ENCODE measurements at places on chromosomes 12 and 14.

DNA sequence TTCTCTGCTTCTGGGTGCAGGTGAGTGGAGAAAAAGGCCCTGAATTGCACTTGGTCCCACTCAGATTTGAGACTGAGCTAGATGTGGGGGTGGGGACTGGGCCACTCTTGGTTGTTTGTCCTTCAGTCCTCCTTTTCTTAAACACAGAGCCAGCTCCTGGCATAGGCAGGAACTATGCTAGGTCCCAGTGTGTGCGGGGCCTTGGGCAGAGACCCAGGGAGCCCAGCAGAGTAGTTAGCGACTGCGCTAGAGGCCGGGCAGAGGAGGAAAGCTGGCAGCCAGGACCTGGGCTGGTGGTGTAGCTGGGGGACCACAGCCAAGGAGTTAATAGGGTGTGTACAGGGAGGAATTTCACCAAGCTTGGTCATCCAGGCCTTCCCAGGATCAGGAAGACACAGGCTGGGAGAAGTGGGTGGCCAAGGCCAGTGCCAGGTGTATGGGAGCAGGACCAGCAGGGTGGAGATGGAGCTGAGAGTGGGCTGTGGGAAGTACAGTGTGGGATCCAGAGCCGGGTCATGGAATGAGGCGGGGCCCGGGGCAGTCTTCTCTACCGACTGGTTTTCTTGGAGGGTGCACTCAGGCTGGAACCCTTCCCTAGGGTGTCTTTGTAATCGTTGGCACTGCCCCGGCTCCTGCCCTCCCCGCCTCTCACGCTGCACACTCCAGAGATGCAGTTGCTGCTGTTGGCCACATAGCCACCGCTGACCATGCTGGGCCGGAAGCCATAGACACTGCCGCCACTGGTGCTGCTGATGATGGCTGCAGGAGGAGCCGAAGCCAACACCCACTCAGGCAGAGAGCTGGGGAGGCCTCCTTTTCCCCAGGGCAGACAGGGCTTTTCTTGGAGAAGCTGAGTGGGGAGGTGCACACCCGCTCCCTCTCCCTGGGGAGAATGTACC, 8.7 kb downstream of the KRT71 start:
- no peak for DNase-seq

GRCh38 chr12:4282103-4282891, 8.7 kb downstream of the CCND2 start:
- no peak for DNase-seq

- DNase-seq, result no peak
These were observed 227.8 kb downstream of the TMEM117 start for GRCh38 chr12:44063671-44064070.

- no peak for DNase-seq
These were observed 7.2 kb downstream of the FUT8 start for GRCh38 chr14:65419593-65420252.

GRCh38 chr12:26576266-26576665, 256.7 kb downstream of the ITPR2 start:
- no peak for DNase-seq

GRCh38 chr14:71933001-71933587, 865 bp downstream of the RGS6 start:
- no peak for DNase-seq

DNA sequence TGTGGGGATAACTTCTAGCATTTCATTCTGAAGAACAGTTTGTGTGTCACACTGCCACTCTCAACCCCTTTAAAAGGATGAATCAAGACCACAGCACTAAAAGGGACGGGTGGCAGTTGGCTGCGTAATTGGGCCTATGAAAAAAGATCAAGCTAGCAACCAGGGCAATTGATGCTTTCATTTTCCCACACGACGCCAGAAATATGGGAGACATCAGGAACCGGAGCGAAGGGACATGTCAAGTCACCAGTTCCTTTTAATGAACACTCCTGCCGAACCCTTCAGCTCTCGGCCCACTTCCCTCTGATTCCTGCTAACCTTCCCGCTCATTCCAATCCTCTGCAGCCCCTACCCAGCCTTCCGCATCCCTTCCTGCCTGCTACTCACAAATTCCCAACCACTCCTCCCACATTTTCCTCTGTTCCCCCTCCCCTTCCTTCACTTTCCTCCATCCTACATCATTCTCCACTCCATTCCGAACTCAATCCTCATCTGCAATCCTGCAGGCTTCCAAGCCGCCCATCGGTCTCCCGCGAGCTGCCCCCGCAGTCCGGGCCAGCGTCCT, 753 bp downstream of the CSRNP2 start:
- DNase-seq, result no peak

DNA sequence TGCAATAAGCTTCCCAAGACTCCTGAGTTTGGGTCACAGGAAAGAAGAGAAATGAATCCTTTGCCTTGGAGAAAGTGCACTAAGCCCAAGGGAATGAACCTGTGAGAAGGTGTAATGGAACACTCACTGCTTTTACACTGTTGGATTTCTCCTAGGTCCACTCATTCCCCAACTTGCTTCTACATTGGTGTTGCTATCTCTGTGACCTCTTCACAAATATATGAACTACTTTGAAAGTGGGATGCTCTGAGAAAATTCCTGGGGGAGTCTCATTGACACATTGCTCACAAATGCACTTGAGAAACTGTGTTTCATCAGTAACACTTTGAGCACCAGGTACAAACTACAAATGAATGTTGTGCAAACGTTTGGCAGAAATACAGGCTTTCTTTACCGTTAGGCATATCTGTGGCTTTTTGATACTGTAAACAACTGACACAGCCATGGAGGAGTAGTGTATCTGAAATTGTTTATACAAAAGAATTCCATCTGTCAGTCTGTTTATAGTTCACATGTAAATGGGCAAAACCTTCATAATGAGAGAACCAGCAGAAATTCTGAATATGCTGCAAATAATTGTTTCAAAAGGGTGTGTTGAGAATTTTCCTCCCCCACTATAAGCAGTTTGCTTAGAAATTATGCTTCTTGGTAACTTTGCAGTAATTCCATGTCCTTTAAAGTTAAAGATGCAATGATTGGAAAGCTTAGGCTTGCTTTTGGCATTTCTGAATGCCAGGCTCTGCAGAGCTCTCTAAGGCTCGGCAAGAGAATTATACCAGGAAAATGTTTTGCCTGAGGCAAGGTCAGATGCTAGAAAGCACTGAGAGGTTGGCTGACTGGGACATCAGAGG, 348.5 kb upstream of the DDHD1 start:
- no peak for DNase-seq
